ENCODE measurements at places on chromosomes 16 and 17.

DNA sequence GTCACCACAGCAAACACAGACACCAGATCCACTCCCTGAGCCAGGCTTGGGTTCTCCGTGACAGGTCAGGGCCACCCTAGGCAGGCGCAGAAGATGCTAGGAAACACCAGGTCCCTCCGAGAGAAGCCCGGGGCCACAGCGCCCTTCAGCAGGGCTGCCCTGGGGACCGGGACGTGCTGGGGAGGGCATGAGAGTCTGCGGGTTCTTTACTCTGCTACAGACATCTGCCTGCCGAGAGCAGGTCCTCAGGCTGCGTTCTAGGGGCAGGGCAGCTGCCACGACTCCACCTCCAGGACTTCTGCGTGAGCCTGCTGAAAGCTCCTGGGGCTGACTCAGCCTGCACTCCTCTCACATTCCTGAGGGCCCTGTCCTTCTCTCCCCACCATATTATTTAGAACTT lies 11.4 kb downstream of the MYLK3 start:
- no peak for DNase-seq

- DNase-seq, result no peak
Observed at GRCh38 chr17:29212681-29213121, 32.5 kb upstream of the MYO18A start.

GRCh38 chr16:4489030-4489429 lies 12.8 kb downstream of the HMOX2 start:
- DNase-seq, result no peak

- DNase-seq, result no peak
Observed at GRCh38 chr16:75272097-75272551, 20.7 kb upstream of the BCAR1 start.

DNA sequence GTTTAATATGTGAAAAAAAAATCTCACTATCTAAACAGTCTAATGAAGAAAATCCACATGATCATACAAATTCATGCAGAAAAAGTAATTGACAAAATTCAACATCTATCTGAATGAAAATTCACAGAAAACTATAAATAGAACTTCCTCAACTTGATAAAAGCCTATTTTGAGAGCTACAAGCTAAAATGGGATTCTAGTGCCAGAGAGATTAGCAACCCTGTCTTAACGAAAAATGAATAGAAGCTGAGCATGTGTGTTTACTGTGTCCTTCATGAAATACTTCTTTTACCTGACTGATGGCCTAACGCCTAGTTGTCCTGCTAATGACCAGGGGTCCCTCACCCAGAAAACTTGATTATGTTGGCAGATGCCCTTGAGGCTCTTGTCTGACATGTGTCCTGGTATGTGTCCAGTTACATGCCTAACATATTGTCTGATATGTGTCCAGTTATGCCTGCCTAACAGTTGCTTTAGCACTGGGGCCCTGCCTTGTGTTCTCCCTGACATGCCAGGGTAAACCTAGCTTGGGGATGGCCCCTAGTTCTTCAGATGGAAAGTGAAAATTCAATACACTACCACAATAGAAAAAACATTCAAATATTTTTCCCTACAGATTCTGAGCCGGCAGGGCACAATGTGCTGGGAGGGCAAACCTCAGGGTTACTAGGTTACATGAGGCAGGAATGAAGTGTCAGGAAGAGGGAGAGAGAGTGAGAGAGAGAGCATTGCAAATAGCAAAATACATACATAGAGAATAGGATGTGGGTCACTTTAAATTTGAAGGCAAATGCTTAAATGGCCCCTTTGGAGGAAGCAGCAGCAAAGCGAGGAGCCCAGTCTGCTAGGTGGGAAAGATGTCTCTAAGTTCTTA lies 834.0 kb downstream of the CDH11 start:
- no peak for DNase-seq

- no peak for DNase-seq
Observed at GRCh38 chr17:50265212-50265611, 9.1 kb upstream of the TMEM92 start.

DNA sequence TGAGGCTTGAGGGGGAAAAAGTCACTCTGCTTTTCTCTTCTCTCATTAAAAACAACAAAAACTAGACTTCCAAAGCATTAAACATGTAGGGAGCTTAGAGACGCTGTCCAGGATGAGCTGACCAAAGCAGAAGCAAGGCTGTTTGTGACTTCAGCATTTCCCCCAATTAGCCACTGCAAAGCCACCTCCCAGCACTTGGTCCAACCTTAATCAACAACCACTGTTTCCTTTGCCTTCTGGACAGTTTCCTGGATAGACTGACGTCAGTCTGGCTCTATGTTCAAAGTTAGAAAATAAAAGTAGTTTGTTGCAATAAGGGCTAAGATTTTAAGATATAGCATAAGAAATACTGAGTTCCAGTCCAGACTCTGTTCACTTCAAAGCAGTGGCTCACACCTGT lies 3.1 kb downstream of the TMEM231 start:
- no peak for DNase-seq

DNA sequence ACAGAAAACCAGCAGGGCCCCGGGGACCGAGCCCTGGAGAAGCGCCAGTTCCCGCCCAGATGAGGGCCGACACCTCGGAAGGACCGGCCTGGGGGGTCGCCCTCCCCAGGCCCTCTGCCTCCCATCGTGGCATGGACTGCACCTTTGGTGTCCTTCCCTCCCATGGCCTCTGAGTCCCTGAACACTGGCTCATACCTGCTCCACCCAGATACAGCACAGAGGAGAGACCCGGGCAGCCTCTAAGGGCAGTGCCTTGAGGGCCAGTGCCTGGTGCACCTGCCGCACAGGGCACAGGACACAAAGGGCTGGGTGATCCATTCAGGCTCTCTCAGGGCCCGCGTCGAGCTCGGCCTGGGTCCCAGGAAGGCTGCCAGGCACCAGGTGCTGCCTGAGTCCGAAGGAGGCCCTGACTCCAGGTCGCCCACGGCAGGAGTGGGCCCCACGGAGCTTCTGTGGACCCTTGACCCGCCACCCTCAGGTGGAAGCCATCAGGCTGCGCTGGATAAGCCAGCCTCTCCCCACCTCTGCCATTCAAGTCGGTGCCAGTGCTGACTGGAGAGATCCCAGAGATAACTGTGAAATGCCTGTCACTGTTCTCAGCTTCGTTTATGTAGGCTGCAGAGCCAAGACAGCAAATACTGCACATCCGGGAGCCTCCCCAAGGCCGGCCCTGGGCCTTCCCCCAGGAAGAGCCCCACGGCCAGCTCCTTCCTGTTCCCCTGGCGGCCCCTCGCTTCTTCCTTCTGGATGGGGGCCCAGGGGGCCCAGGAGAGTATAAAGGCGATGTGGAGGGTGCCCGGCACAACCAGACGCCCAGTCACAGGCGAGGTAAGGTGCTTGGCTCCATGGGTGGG lies at the start of gene ZG16B:
Gene ZG16B (plus strand): TSS at position 803 of the 854 bp plus-strand sequence. CDS start 139 bp downstream, outside the sequence.
- no peak for DNase-seq

DNA sequence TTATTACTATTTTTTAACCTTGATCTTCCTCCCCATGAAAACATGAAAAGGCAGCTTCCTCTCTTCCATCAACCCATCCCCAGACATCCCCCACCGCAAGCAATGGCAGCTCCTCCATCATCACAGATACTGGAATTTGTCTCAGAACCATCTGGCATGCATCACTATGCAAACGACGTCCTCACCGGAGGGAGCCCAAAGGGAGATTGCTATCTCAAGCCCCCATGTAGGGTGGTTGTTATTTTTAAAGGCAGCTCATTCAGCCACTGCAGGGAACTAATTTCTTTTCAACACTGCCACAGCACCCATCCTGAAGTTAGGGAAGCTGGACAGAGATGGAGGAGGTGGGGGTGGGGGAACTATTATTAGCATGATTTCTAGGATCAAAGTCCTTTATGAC lies 222.5 kb downstream of the FOXL1 start:
- DNase-seq, result no peak

- DNase-seq, result no peak
Observed at GRCh38 chr16:53357208-53357586, 77.1 kb upstream of the RBL2 start.

DNA sequence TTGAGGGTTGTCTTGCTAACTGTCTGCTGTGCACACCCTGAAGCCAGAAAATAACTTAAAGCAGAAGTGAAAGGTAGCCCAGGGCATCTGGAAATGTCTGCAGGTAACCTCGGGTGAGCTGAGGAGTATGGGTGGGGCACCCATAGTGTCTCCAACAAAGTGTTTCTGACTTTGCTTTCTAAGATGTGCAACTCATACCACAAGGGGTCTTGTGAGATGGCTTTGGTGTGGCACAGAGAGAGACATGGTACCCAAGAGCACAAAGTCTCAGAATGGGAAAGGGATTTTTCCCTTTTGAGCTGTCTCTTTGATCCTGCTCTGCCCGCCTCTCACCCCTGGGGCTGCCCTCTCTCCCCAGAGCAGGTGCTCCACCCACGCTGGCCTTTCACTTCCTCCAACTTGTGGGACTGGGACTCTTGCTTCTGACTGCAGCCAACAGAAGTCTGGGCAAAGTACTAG lies 6.9 kb downstream of the CHD9 start:
- no peak for DNase-seq

DNA sequence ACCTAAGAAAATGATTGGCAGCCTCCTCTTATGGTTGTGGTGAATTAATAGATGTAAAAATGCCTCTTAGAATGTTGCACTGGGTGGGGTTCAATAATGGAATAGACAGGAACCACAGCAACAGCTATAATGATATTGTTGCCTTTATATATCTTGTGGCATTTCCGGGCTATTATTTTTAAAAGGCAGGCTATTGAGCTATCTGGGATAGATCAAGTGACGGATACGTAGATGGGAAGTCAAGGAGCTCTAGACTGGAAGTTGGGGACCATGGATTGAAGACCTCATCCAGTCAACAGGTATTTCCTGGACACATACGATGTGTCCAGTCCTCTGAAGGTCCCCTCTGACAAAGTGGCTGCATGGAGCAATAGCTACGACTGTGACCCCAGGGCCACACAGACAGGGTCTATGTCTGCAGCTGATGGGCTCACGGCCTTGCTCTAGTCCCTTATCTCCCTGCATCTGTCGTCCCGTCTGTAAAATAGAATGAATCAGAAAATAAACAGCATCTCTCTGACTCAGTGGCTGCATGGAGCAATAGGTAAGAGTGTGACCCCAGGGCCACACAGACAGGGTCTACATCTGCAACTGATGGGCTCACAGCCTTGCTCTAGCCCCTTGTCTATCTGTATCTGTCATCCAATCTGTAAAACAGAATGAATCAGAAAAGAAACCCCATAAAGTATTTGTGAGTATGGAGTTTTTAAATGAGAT lies 117.7 kb upstream of the FOXF1 start:
- DNase-seq, result no peak

DNA sequence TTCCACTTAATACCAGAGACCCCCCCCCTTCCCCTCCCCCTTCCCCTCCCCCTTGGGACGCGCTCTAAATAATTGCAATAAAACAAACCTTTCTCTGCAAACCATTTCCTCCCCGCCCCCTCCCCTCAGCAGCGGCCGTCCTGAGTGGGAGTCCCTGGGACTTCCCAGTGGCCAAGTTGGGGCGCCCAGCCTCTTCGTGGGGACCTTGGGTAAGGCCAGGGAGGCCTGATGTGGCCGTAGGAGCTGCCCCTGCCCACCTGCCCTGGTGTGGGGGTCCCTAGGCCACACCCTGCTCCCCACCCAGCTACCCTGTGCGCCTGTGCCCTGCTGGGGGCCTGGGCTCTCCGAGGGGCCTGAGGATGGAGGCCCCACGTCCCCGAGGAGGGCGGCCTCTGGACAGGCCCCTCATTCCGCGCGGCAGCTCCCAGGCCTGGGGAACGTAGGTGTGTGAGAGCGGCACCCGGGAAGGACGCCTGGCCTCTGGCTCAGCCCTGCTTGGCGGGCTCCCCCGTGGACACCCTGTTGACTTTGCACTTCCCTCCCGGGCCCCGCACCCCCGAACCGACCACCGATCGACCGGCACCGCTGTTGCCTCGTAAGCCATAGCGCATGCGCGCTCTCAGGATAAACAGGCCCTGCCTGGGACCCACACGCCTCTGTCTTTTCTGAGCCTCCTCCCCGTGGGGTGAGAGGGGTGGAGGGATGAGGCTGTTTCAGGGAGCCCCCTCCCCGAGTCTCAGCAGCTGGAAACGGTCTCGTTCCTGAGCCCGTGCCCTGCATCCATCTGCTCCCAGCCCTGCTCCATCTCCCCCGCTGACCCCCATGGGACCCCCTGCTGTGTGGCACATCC lies 9.0 kb downstream of the NTHL1 start:
- no peak for DNase-seq

DNA sequence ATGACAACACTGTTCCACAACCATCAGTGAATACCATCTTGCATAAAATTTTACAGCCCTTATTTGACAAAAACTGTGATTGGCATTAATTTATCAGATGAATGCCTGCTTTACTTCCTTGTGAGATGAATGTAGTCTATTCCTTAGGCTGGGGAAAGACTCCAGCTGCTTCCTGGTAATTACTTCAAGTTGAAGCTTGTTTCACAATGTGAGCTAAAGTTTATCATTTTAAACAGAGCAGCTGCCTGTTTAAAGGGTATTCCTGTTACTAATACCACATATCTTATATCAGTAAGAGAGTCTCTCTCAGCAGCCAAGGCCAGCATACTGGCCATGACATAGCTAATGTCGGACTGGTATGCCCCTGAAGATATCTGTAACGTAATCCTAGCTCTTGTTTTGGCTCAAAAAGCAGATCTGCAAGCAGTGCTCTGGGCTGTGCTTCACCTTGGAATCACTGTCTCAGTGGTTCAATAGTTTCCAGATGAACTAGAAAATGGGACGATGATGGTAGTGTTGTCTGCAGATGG lies 13.2 kb upstream of the ARL2BP start:
- DNase-seq, result no peak

- no peak for DNase-seq
Observed at GRCh38 chr17:75478508-75478907, 22.1 kb downstream of the TMEM94 start.

DNA sequence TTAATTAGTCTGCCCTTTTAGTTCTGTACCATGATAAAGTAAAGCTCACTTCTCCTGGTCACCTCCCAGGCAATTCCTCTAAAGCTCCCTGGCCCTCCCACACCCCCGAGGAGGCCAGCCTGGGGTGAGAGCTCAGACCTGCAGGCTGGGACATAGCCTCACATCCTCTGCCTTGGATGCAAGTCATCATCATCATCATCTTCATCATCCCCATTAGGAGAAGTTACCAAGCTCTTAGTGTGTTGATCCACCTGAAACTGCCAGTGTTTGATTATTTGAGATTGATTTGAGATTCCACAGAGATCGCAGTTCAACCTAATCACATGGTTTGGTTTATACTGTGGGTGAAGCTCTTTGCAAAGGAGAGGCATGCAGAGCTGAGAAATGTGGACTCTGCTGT lies 197.5 kb downstream of the CYLD start:
- no peak for DNase-seq

- no peak for DNase-seq
Observed at GRCh38 chr16:86725401-86725800, 147.1 kb downstream of the FOXL1 start.

- DNase-seq, result no peak
Observed at GRCh38 chr17:71975331-71975801, 145.5 kb upstream of the SOX9 start.

GRCh38 chr16:75599452-75600277 lies 23.4 kb downstream of the ADAT1 start:
- DNase-seq, result no peak

- no peak for DNase-seq
Observed at GRCh38 chr17:65531256-65532100, 30.0 kb downstream of the AXIN2 start.

GRCh38 chr17:29749045-29749825 lies 126.5 kb upstream of the CORO6 start:
- no peak for DNase-seq

All from CD8-positive, alpha-beta memory T cell (primary cell).